ENCODE measurements at places on chromosomes 2 and 18. TPM values are rescaled to one million over a fixed set of nuclear protein-coding genes. Genes with fewer than 3 reads are reported as not detected.

SLC40A1 gene
- polyA plus RNA-seq: not detected

IL1A gene
- polyA plus RNA-seq: 3.8 TPM

RAB6D gene
- polyA plus RNA-seq: 0.11 TPM

FAM228B gene
- polyA plus RNA-seq: 8.2 TPM

GRCh38 chr18:8812631-8813030 lies 107.3 kb downstream of the MTCL1 start:
- H3K4me1 ChIP-seq: no peaks in the 10 kb centered on the region
- no peaks in the 10 kb centered on the region for H3K27me3 ChIP-seq
- H3K27ac ChIP-seq: no peak overlapping the region
- H3K4me3 ChIP-seq: no peak overlapping the region
- no peaks in the 10 kb centered on the region for H3K36me3 ChIP-seq

GRCh38 chr2:148936857-148937450 lies 61.9 kb downstream of the KIF5C start:
- no peaks in the 10 kb centered on the region for H3K36me3 ChIP-seq
- no peak overlapping the region for H3K27ac ChIP-seq
- no peaks in the 10 kb centered on the region for H3K27me3 ChIP-seq
- H3K4me3 ChIP-seq: no peak overlapping the region
- no peak for DNase-seq

DNA sequence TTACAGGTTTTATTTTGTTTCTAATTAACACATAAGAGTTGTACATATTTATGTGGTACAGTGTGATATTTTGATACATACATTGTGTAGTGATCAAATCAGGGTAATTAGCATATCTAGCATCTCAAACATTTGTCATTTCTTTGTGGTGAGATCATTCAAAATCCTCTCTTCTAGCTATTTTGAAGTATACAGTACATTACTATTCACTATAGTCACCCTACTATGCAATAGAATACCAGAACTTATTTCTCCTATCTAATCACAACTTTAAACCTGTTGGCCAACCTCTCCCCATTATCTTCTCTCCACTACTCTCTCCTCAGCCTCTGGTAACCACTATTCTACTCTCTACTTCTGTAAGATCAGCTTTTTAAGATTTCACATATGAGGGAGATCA lies 325.8 kb downstream of the CYP26B1 start:
- no peak overlapping the region for H3K4me3 ChIP-seq
- H3K4me1 ChIP-seq: no peaks in the 10 kb centered on the region
- no peaks in the 10 kb centered on the region for H3K27me3 ChIP-seq
- no peak for DNase-seq
- H3K36me3 ChIP-seq: no peaks in the 10 kb centered on the region
- no peak overlapping the region for H3K27ac ChIP-seq

DNA sequence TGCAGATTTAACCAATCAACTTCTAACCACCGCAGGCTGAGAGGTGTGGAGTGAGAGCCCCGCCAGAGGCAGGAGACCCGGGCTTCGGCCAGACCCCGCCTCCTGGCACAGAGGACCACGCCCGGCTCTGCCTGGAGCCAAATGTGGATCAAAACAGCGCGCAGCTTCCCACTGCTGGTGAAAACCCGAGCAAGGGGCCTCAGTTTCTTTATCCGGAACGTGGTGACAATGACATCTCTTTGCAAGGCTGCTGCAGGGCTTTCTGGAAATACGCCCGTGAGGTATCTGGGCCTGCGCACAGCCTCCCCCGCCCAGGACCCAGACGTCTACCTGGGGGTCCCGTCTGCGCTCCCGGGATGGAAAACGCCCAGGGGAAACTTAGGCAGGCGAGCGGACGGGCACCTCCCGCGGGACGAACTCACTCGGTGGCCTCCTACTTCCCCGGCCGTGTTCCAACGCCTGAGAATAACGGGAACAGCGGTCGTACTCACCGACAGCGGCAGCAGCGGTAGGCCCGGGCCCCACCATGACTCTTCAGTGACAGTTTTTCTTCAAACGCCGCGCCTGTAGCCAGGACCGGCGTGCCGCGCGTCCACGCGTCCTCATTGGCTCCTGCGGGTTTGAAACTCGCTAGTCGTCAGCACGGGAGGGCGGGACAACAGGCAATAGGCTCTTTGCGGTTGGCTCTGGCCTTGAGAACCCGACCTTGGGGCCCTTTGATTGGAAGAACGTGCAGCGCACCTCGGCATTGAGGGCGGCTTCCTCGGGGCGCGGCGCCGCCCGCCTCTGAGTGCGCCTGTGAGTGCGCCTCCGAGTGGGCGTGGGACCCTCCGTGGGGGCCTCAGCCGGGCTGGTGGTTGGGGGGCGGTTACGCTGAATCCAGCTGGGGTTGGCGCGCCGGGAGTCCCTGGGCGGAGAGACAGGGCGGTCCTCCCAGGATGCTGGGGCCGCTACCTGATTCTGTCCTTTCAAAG lies at the start of gene CKAP2L:
Gene CKAP2L, minus strand, starts transcription at position 539 of the 974 bp plus-strand sequence. Its CDS starts 11 bp downstream, at position 528.
- H3K4me1 ChIP-seq: peaks cover 3% of the 10 kb centered on the region
- H3K27ac ChIP-seq: peak within 1 kb of the TSS; percentile 80
- no peaks in the 10 kb centered on the region for H3K36me3 ChIP-seq
- peak within 1 kb of the TSS; percentile 81 for H3K4me3 ChIP-seq

DNA sequence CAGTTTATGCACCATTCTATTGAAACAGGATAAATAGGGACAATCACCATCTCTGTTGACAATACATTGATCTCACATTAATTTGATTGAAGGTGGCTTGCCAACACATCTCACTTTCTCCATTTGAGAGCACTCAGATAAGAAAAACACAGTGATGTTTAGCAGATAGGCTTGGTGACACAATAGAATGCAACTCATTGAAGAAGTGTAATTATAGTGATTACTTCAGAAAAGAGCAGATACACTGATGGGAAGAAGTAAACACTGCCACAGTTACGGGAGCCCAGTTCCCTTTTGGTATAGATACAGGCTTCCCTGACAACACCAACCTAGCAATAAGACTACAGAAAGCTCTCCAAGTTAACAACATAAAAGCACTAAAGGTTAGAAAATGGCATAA lies 89.1 kb downstream of the FIGN start:
- H3K4me3 ChIP-seq: no peak overlapping the region
- no peaks in the 10 kb centered on the region for H3K36me3 ChIP-seq
- no peaks in the 10 kb centered on the region for H3K4me1 ChIP-seq
- H3K27me3 ChIP-seq: no peaks in the 10 kb centered on the region
- no peak overlapping the region for H3K27ac ChIP-seq

GRCh38 chr2:51301381-51301780 lies 269.4 kb upstream of the NRXN1 start:
- H3K27me3 ChIP-seq: no peaks in the 10 kb centered on the region
- no peak overlapping the region for H3K27ac ChIP-seq
- H3K4me1 ChIP-seq: no peaks in the 10 kb centered on the region
- no peak overlapping the region for H3K4me3 ChIP-seq
- no peak for DNase-seq

Data from GM12878 (cell line).